HFFc6 (cell line): ENCODE measurements at places on chromosomes 7 and 10. TPM values are rescaled to one million over a fixed set of nuclear protein-coding genes. Genes with fewer than 3 reads are reported as not detected.

- H3K36me3 ChIP-seq: no peaks in the 10 kb centered on the region
- H3K27ac ChIP-seq: no peak overlapping the region
- H3K4me3 ChIP-seq: no peak overlapping the region
- peaks cover 31% of the 10 kb centered on the region for H3K27me3 ChIP-seq
- no peaks in the 10 kb centered on the region for H3K4me1 ChIP-seq
Measured at GRCh38 chr10:48685731-48686130, 1.1 kb downstream of the WDFY4 start.

FXYD4 gene
- total RNA-seq: not detected in 3 replicates

DNA sequence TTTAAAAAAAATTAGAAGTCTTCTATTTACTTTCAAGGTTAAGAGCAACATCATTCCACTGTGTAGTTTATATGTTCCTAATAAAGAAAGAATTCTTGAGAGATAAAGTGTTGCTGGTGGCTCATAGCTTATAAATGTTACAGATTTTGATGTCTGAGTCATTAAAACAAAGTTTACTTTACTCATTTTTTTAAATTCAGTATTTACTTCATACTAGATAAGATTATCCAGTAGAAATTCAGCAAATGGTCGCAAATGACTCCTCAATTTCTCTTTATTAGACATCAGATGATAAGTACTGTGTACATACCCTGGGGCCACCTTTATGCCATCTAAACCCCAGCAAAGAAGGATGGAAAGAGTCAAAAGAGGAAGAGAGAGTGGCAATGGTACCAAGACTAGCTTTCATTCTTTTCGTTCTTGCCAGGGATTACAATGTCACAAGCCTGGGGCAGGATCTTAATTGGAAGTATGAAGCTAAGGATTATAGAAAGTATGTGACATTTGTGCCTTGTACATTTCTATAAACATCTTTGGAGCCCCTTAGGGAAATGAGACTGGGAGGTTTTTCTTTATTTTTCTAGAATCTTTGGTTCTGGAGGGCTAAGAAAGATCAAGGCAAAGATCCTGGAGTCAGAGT lies 206.1 kb downstream of the CHRM2 start:
- no peaks in the 10 kb centered on the region; the same call in 1 of the 2 replicates for H3K27me3 ChIP-seq
- H3K27ac ChIP-seq: peak overlapping the region; percentile 77
- H3K4me3 ChIP-seq: peak overlapping the region; percentile 52; the same call in 1 of the 2 replicates
- H3K4me1 ChIP-seq: peaks cover 79% of the 10 kb centered on the region

MRLN gene
- not detected in 3 replicates for total RNA-seq

ADCY1 gene
- not detected in 3 replicates for total RNA-seq

ITIH2 gene
- not detected in 3 replicates for total RNA-seq

GRCh38 chr7:435630-436366 lies 83.8 kb downstream of the PDGFA start:
- H3K36me3 ChIP-seq: no peaks in the 10 kb centered on the region
- no peak overlapping the region for H3K4me3 ChIP-seq
- peaks cover 18% of the 10 kb centered on the region for H3K27me3 ChIP-seq
- H3K4me1 ChIP-seq: no peaks in the 10 kb centered on the region
- no peak overlapping the region for H3K27ac ChIP-seq

- no peaks in the 10 kb centered on the region for H3K4me1 ChIP-seq
- H3K27me3 ChIP-seq: no peaks in the 10 kb centered on the region; the same call in none of the 2 replicates
Measured at GRCh38 chr10:67804395-67804678, 33.7 kb downstream of the DNAJC12 start.

GRCh38 chr10:89250865-89251408 lies 638 bp downstream of the LIPA start:
- peak overlapping the region; percentile 67 for H3K27ac ChIP-seq
- H3K4me1 ChIP-seq: peaks cover 23% of the 10 kb centered on the region
- H3K36me3 ChIP-seq: peaks cover 13% of the 10 kb centered on the region
- DNase-seq: no peak

GRCh38 chr10:103888113-103888841 lies 29.7 kb downstream of the STN1 start:
- H3K27ac ChIP-seq: peak overlapping the region; percentile 60
- peak; percentile 76 for DNase-seq
- H3K27me3 ChIP-seq: no peaks in the 10 kb centered on the region; the same call in 1 of the 2 replicates
- peak overlapping the region; percentile 72 for H3K4me3 ChIP-seq
- H3K4me1 ChIP-seq: peaks cover 37% of the 10 kb centered on the region
- H3K36me3 ChIP-seq: no peaks in the 10 kb centered on the region
